ENCODE measurements at places on chromosomes 11 and 22.

DNA sequence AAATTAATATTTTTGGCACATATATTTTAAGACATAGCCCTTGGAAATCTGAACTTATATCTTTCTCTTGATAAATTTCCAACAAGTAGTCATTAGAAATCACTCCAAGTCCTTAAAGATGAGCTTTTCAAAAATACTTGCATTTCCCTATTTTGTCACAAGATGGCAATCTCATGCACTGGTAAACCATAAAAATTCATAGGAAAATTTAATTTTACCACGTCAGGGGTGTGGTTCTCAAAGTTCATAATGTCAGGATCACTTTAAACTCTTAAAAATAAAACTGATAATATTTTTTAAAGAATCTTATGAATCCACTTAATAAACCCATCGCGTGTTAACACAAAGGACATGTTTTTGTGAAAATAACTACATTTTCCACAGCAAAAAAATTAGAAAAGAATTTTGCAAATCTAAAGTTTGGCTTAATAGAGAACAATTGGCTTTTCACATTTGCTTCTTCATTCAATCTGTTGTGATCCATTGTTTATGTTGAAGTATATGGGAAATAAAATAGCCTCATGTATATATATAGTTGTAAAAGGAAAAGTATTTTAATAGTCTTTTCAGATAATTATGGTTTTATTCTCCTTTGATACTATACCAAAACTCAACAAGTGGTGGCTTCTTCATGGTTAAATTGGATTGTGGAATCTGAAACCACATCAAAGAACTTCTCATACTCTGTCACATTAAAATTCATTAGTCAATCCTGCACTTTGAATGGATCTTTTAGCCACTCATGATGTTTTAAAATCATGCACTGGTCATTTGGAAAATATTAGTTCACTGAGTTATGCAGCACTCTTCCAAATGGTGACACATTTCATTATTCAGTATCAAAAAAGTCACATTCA is 169.1 kb downstream of the CADM1 start:
- DNase-seq: no peak

DNA sequence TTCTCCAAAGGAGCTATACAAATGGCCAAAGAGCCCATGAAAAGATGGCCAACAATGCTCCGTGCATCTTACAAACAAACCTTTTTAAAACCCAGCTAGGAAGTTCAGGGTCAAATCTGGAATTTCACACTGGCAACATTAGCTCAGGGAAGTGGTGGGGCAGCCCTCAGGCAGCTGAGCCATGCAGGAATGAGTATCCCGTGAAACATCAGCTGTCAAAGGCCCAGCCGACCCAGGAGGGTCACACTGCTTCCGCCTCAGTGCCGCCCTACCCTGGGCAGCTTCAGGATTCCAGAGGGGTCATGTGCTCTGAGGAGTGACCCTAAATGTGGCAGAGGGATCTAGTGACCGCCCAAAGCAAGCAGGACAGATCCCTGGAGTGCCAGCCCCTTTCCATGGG is 73.4 kb downstream of the LINC01488 start:
- DNase-seq: no peak

- no peak for DNase-seq
These were observed 10.2 kb downstream of the SSTR3 start for GRCh38 chr22:37202001-37202555.

GRCh38 chr11:34345540-34345876 is 12.3 kb downstream of the ABTB2 start:
- DNase-seq: no peak

GRCh38 chr11:91248199-91248807 is 976.3 kb upstream of the FAT3 start:
- no peak for DNase-seq

DNA sequence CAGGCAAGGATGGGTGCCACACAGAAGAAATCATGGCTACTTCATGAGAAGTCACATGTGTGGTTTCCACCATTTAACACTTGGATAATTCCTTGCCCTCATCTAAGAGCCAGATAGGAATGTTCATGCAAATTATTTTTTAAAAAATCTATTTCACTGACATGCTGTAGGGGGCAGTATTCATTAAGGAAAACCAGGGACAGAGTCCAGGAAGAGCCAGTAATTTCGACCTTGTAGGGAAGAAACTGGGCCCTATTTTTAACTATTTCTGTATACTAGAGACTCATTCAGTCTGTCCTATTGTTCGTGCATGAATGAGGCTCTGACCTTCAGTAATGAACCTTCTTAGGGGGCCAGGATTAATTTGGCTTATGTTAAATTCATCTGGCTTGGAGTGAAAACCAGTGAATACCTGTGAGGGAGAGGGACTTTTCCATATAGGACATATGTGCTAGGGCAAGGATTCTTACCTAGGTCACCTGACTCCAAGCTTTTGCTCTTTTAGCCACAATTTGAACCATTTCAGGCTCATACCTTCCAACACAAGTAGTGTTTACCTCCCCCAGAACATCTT is 192.7 kb downstream of the NAV2 start:
- no peak for DNase-seq

DNA sequence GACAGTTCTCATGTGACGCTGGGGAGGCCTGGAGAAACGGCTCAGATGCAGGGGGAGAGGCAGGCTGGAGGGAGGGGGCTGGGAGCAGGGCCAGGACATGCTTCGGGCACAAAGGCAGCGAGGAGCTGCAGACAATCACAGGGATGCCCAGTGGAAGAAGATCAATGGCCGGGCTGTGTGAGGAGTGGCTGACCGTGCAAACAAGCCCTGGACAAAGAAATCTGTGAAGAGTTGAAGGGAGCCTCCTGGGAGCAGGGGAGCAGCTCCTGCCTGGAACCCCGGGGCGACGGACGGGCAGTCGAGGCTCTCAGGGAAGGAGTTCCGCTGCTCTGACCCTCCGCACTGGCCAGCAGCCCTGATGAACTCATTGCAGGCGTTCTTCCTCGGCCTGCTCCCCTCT is 126.7 kb upstream of the B3GAT1 start:
- DNase-seq: no peak

DNA sequence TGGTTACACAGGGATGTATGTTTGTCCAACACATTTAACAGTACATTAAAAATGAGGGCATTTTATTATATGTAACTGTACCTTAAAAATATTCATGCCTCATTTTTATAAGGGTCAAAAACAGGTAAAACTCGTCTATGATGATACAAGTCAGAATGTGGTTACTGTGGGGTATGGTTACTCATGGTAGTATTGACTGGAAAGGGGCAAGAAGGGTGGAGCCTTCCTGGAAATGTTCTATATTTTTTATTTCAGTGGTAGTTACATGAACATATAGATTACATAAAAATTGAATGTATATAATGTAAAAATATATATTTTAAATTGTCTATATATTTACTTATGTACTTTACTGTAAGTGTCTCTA is 99.8 kb downstream of the STIM1 start:
- DNase-seq: no peak

- DNase-seq: peak; percentile 78
These were observed 7.4 kb downstream of the NDUFV1 start for GRCh38 chr11:67613960-67614715.

DNA sequence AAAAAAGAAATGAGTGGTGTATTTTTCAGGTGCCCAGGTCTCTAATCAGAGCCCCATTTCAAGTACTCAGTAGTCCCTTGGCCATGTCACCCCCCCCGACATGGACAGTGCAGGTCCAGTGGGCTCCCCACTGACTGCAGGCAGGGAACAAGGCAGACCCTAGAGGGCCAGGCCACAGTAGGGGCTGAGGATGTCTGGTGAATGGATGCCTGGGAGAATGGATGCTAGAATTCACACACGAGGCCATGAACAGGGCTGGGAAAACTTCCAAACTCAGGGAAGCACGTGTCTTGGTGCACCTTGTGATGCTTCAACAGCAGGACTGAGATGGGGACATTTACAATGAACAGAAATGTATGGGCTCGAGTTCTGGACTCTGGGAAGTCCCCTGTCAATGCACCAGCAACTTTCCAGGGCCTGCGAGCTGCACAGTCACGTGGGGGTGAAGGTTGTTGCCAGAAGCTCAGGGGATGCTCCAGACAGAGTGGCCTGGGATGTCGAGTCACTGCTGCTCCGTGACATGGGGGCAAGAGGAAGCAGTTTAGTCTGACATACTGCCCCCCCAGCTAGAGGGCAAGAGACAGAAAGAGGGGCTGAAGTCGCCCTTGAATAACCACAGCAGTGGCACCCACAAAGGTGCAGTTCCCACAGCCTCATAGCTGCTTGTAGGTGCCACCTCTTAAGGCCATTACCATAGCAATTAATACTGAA is 3.1 kb downstream of the APOBEC3G start:
- DNase-seq: no peak

- DNase-seq: no peak
These were observed 67.9 kb downstream of the CHRDL2 start for GRCh38 chr11:74663315-74663714.

- no peak for DNase-seq
These were observed 20.8 kb downstream of the EMID1 start for GRCh38 chr22:29226351-29226981.

- DNase-seq: no peak
These were observed 161.6 kb upstream of the SYN3 start for GRCh38 chr22:33219648-33220384.

GRCh38 chr11:118885319-118885718 is 1.6 kb downstream of the CXCR5 start:
- no peak for DNase-seq

All from stimulated activated CD4-positive, alpha-beta T cell treated with anti-CD3 and anti-CD28 coated beads, Interleukin-4, amount 100 ng/mL, for 1 hour (primary cell).